ENCODE measurements at places on chromosomes 11 and 22.

DNA sequence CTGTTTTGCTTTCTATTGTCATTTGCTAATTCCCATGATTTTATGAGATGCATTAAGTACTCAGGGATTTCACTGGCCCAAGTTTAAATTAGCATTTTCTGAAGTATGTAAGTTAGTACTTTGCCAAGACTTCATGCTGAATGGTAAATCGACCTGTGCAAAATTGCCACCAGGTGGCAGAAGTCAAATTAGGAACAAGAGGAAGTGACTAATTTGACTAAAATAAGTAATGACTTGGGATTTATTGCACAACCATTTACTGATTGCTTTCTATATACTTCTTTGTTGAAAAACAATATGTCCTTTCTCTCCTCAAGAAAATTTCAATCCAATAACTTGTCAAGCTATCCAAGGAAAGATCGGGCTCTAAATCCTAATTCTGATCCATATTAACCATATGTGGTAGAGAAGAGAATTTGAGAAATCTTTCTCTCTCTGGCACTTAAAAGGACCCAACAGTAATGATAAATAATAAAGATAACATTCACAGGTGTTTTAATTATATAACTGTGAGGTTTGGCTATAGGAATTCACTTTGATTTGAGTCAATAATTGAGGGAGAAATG, 253.7 kb upstream of the CHORDC1 start:
- DNase-seq = peak; percentile 42

- DNase-seq = no peak
These were observed 2.8 kb downstream of the CABP7 start for GRCh38 chr22:29722587-29722986.

GRCh38 chr11:94751218-94751609, 16.9 kb upstream of the AMOTL1 start:
- no peak for DNase-seq

DNA sequence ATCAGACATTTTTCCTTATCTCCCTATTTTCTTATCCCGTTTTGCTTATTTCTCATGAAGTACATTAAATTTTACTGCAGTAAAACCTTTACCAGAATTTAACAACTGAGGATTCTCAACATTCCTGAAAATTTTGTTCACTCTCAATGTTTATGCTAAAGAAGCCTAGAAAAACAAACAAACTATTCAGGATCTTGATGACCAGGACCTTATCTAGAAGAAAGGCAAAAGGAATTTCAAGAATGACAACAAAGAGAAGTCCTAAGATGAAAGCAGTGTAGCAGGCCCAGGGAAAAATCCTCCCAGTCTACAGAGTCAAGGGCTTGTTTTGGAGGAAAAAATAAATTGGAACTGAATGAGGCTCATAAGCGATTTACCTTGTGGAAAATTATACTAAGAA, 283.3 kb upstream of the ARHGAP42 start:
- DNase-seq = no peak

DNA sequence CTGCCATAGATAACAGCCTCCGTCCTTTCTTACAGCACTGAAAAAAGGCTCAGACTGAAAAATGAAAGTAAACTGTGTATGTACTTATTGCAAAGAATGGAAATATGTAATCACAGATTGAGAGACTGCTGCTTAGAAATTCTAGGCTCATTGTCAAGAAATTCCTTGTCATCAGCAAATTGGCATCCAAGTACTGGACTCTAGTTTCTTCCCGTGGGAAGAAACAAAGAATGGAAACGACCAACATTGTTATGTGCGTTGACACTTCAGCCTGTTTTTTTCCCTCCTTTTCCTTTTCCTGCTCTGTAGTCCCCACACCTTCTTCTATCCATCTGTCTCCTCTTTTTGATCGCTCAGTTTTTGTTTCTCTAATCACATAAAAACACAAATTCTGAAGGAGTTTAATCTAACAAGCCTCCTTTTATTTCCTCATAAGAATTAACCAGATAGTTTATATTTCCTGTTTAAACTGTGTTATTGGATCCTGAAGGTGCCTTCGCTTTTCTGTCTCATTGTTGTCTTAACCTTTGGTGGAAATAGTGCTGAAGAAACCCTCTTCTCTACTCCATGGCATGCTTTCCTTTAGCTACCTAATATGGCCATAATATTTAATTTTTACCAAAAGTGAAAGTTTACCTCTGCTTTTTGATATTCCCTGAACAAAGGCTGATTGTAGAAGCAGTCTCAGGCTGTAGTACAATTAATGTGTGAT, 20.0 kb upstream of the CASP12 start:
- DNase-seq = no peak

GRCh38 chr11:64020976-64021756, 14.6 kb upstream of the FLRT1 start:
- DNase-seq = no peak

DNA sequence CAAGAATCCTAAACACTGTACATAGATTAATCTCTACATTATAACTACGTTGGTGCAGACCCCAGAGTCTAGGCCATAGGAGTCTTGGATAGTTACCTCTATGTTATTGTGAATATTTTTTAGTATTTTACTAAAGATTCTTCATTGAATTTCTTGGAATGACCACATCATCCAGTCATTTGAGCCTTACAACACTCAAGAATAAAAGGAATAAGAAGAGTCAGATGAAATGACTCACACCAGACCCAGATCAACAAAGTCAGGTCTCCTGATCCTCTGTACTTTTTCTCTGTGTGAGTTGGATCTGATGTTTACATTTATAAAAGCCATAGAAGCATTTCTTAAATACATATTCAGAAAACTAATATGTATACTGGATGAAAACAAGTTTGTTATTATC, 179.2 kb upstream of the ARHGAP20 start:
- no peak for DNase-seq

DNA sequence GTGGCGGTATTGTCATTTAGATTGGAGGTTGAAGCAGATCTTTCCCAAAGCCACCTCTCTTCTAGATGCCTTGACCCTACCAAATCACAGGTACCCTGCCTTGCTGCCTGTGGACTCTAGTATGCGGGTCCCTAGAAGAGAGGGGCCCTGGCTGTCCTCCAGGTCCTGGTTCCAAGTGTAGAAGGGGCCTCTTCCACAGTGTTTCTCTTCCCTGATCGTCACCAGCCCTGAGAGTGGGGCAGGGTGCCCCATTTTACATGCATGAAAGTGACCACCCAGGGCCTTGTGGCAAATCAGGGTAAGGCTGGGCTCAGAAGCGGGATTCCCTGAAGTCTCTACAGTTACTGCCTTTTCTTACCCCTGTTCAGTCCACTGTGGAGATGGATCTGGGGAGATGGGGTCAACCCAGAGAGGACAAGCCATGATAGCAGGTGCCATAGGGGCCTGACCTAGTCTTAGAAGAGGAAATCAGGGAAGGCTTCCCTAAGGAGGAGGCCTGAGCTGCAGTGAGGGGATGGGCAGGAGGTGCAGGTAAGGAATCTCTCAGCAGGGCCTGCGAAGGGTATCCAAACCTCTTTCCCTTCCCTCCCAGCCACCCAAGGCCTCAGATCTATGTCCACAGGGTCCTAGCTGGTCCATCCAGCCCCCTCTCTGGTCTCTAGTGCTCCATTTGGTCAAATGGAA, 1.2 kb upstream of the LRRC32 start:
- DNase-seq = no peak

DNA sequence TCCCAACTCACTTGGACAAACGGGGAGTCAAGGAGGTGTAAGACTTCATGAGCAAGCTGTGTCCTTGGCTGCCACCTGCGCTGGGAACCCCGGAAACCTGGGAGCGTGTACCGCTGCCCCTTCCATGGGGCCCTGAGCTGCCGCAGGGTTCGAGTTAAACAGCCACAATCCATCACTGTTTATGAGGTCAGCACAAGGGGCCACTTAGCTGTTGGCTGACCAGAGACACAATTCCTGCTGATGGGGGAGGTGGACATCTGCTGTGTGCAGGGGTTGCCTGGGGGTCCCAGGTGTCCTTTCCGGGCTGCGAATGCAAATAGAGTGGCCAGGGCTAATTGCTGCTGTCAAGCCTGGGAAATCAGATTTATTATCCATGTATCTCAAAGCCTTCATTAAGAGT, 549.3 kb downstream of the BRD1 start:
- DNase-seq = no peak

GRCh38 chr11:34044664-34045485, 6.7 kb upstream of the CAPRIN1 start:
- peak; percentile 75 for DNase-seq

GRCh38 chr11:35937111-35937510, 6.8 kb upstream of the LDLRAD3 start:
- DNase-seq = no peak

- no peak for DNase-seq
These were observed 5.6 kb downstream of the ARHGEF17 start for GRCh38 chr11:73313652-73314051.

GRCh38 chr11:2777386-2777785, 77.6 kb upstream of the KCNQ1OT1 start:
- no peak for DNase-seq

DNA sequence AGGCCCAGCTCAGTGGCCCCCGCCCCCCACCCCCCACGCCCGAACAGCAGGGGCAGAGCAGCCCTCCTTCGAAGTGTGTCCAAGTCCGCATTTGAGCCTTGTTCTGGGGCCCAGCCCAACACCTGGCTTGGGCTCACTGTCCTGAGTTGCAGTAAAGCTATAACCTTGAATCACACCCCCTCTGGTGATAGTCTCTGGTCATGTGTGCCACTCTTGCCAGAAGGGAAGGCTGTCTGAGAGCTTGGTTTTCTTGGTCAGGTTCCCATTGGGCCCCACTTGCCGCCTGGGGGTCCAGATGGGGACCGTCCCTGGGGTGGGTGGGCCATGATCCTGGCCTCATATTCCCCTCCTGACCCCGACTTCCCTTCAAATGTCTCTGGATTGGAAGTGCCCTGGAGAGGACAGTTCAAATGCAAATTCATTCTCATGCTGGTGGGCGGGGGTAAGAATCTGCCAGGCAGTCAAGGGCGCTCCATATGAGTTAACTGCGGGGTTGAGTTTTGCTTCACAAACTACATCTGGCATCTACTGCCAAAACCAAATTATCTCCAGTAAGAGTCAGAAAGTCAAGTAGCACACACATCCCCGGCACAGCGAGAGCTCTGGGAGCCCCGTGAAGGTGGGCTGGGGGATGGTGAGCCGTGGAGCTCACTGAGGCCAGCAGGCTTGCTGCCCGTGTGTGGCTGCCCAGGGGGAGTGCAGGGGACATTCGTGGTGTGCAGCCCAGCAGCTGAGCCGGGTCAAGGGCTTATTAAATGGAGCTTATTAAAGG, 35.7 kb downstream of the B3GAT1 start:
- DNase-seq = no peak

- DNase-seq = no peak
These were observed 28.1 kb downstream of the INTS4 start for GRCh38 chr11:77966338-77966737.

GRCh38 chr22:23097412-23098229, 27.3 kb downstream of the GNAZ start:
- no peak for DNase-seq

- DNase-seq = no peak
These were observed 31.3 kb upstream of the TEAD1 start for GRCh38 chr11:12642806-12643428.

GRCh38 chr22:43447380-43447779, 35.6 kb downstream of the MPPED1 start:
- DNase-seq = no peak

- DNase-seq = no peak
These were observed 8.1 kb downstream of the PARVB start for GRCh38 chr22:44032126-44032730.

- DNase-seq = no peak
These were observed 28.6 kb upstream of the ELFN2 start for GRCh38 chr22:37455896-37456295.

Data from HL-60 (cell line).